ENCODE measurements at places on chromosomes 2 and 18. TPM values are rescaled to one million over a fixed set of nuclear protein-coding genes. Genes with fewer than 3 reads are reported as not detected.

The CRYBA2 gene
- polyA plus RNA-seq: 1.6 TPM

The NAGK gene
- 71.7 TPM for polyA plus RNA-seq

The NT5DC4 gene
- not detected for polyA plus RNA-seq

The CHRNG gene
- 0.08 TPM for polyA plus RNA-seq

The SERPINB10 gene
- polyA plus RNA-seq: not detected

The SLC38A11 gene
- polyA plus RNA-seq: 14.6 TPM

The UGT1A4 gene
- not detected for polyA plus RNA-seq

The CHRND gene
- polyA plus RNA-seq: not detected

The POTEF gene
- polyA plus RNA-seq: not detected

The RELCH gene
- polyA plus RNA-seq: 17.5 TPM

The ZNF2 gene
- 2.8 TPM for polyA plus RNA-seq

The LRP2 gene
- not detected for polyA plus RNA-seq

The C2orf66 gene
- not detected for polyA plus RNA-seq

The C1D gene
- 65.0 TPM for polyA plus RNA-seq

The ARID5A gene
- 39.6 TPM for polyA plus RNA-seq

The SCN9A gene
- polyA plus RNA-seq: 1.1 TPM

The POLE4 gene
- 73.0 TPM for polyA plus RNA-seq

The MAP2 gene
- polyA plus RNA-seq: 2.2 TPM

The CHST9 gene
- polyA plus RNA-seq: 0.07 TPM

The ANKAR gene
- polyA plus RNA-seq: 2.4 TPM

The ARHGEF4 gene
- 4.2 TPM for polyA plus RNA-seq

The EXOC6B gene
- polyA plus RNA-seq: 9.7 TPM

The FBXO41 gene
- 3.7 TPM for polyA plus RNA-seq

The RAMP1 gene
- polyA plus RNA-seq: 72.6 TPM

The CTDP1 gene
- 20.7 TPM for polyA plus RNA-seq

The G6PC2 gene
- not detected for polyA plus RNA-seq

The TSPYL6 gene
- not detected for polyA plus RNA-seq

The CDCA7 gene
- polyA plus RNA-seq: 0.27 TPM

The MARS2 gene
- polyA plus RNA-seq: 2.0 TPM

The RAB1A gene
- polyA plus RNA-seq: 235 TPM

The CTAGE1 gene
- not detected for polyA plus RNA-seq

The EPB41L3 gene
- polyA plus RNA-seq: 236 TPM

The FER1L5 gene
- 0.02 TPM for polyA plus RNA-seq

The EVX2 gene
- not detected for polyA plus RNA-seq

All from adrenal gland (tissue), 19 donors.